ENCODE measurements at places on chromosomes 12 and 14.
A peak's percentile ranks its signal among the peaks of the same experiment; 100 is the strongest.

DNA sequence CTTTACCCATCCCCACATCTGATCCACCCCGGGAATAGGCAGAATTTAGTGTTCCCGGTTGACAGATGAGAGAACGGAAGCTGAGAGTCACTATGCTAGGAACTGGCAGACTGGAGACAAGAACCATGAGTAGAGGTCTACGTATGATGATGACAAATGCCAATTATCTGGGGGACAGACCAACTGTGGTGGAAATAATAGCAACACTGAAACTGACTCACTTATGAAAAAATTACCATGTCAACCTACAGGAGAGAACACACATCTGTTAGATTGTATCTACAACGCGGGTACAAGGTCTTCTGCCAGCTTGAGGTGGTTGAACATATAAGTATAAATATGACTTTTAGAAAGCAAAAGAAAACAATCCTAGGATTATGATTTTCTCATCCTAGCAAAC is 15.4 kb upstream of the SELPLG start:
- DNase-seq: no peak

- DNase-seq: peak; percentile 25
These were observed 17.2 kb upstream of the AKAP5 start for GRCh38 chr14:64447876-64448670.

- DNase-seq: no peak
These were observed 3.1 kb upstream of the FIGNL2 start for GRCh38 chr12:51851413-51852124.

GRCh38 chr12:95365912-95366311 is 108.0 kb upstream of the METAP2 start:
- DNase-seq: no peak

- no peak for DNase-seq
These were observed 172.5 kb upstream of the ARID2 start for GRCh38 chr12:45557016-45557415.

GRCh38 chr12:113095405-113095804 is 38.9 kb downstream of the DTX1 start:
- no peak for DNase-seq

DNA sequence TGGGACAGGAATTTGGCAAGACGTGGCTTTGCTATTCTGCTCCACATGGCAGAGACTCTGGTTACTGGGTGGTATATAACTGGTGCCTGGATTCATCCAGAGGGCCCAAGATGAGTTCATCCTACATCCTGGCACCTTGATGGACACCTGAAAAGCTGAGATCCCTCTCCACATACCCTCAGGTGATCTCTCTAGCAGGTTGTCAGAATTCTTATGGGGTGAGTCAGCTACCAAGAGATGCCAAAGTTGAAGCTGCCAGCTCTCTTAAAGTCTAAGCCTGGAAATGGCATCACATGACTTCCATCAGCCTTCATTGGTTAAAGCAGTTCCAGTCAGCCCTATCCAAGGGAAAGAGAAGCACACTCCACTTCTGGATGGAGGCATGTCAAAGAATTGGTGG is 300.7 kb upstream of the SEL1L start:
- no peak for DNase-seq

DNA sequence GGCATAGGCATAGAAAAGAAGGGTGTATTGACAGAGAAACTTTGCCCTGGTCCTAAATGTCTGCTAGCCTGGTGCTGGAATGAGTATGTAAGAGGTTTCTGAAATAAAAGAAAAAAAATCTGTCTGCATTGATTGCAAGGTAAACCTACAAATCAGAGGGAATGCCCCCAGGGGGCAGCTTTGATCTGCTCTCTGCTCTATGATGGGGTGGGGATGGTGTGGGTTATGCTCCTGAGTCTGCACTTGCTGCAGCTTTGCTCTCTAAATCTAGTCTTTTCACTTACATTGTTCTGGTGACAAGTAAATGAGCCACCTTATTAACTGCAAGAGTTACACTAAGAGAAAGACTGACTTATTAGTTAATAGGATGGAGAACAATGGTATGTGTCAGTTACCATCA is 468.4 kb upstream of the STXBP6 start:
- no peak for DNase-seq

GRCh38 chr12:89414322-89414721 is 62.0 kb upstream of the DUSP6 start:
- DNase-seq: no peak

DNA sequence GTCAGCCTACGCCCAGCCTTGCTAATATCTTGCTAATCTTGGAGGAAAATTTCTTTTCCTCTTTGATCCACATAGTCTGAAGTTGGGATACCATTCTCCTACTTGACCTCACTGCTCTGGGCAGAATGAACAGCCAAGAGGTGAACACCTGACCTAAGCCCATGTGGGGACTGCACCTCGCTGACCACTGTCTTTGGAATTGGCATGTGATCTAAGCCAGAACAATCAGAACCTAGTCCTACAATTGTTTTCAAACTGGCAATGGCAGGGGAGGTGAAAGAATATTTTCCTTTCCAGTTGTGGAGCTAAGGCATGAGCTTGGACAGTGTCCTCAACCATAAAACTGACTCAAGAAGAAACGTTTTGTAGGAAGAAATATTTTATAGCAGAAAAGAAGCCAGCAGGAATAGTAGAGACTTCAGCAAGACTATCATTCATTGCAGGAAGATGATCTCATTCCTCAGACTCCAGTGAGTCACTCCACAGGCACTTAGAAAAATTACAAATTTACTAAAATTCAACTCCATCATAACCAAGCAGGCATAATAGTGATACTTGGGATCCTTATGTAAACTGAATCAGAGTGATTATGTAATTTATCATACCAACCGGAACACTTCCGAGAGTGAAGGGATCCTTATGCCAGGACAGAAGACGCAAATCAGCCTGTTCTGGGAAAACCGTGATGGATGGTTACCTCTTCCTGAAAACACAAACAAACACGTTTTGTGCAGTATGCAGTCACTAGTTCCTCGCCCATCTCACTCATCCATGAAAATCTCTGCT is 14.7 kb downstream of the PTPRO start:
- no peak for DNase-seq

DNA sequence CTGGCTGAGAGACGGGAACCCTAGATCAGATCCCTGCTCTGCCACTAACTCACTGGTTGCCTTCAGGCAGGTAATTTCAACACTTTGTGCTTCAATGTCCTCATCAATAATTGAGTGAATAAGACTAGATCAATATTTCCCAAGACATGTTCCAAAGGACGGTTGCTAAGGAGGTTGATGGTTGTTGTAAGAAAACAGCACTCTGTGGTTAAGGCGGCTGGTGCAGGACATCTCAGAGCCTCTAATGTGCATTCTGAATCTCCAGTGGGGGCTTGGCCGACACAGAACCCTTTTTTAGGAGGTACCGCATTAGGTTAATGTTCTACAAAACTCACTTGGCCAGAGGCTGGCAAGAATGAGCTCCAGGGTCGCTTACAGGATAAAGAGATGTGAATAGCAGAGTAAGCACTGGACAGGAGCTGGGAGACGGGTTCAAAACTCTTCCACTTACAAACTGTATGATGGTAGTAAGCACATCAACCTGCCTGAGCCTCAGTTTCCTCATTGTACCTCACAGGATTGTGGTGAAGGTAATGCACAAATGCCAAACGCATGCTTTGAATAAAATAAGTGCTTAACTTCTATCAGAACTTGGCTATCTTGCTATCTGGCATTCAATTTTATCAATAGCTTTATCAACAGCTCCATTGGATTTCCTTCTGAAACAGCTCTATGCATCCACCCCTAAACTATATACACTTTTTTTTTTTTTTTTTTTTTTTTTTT is 136.9 kb upstream of the PARP11 start:
- no peak for DNase-seq

DNA sequence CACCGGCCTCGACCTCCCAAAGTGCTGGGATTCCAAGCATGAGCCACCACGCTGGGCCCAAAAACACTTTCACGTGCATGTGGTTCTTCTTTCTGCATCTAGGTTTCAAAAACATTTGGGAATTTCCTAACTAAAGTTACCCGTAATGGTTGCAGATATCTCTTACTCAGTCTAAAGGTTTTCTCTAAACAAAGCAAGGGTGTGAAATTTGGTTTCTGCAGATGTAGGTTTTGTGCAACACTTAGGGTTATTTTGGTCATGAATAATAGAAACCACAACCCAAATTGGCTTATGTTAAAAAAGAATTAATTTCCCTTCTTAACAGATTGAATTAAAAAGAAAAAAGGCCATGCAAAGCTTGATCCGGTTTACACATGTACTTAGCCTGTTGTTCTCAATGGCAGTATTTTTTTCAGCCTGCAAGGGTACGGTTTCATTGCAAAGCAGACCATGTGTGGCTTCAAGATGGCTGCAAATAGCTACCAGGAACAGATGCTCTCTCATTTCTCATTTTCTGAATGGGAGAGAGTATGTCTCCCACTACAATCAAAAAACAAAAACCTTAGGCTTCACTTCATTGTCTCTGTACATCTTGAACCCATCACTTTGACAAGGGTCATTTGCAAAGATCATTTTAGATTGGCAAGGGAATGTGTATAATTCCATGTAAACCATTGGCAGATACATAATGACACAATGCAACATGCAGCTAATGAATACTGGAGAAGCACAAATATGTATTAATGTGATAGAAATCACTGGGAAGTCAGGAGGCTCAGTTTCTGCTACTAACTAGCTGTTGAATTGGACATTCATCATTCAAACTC is 491.2 kb upstream of the FLRT2 start:
- no peak for DNase-seq

GRCh38 chr12:88836156-88836555 is 255.9 kb upstream of the KITLG start:
- DNase-seq: no peak

DNA sequence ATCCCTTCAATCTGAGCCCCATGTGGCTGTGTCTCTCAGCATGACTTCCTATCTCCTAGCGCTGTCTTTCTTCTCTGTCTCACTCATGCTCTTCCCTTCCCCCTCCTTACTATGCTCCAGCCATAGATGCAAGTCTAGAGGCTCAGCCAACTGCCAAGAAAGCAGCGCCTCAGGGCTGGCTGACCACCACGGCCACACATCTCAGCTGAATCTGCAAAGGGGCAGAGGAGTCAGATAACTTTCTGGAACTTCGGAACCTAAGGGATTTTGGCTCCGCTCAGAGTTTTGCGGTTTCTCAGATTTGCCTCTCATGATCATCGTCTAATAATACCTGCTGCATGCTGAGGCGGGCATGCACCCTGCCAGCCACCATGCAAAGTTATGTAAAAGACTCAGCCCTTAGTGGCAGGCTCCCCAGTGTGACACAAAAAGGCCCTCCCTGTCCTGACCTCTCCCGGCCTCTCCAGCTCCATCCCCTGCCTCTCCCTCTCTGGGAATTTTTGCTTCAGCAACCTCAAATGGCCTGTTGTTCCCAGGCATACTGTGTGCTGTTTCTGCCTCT is 5.0 kb upstream of the FGF6 start:
- DNase-seq: no peak

GRCh38 chr14:71471634-71472355 is 460.4 kb upstream of the RGS6 start:
- DNase-seq: no peak

- no peak for DNase-seq
These were observed 217 bp upstream of the SMIM10L1 start for GRCh38 chr12:11170810-11171144.

- no peak for DNase-seq
These were observed 219.1 kb downstream of the PHLDA1 start for GRCh38 chr12:75812271-75813018.

DNA sequence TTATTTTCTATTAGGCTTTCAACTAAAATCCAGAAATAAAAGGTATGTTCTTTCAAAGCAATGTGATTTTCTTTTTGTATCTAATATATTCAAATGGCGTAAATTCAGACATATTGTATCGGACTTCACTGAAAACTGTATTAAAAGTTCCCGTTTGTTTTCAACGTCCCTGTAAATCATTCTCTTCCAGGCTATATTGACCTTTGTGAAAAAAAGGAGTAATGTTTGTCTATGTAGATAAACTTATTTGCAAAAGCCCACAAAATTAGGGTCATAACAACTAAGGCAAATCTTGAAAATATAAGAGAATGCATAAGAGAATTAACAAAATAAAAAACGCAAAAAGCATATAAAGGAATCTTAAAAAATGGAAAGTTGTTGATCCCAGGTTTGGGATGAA is 1492.4 kb downstream of the AACS start:
- no peak for DNase-seq

GRCh38 chr14:49396801-49397200 is 189.4 kb downstream of the RPS29 start:
- no peak for DNase-seq

DNA sequence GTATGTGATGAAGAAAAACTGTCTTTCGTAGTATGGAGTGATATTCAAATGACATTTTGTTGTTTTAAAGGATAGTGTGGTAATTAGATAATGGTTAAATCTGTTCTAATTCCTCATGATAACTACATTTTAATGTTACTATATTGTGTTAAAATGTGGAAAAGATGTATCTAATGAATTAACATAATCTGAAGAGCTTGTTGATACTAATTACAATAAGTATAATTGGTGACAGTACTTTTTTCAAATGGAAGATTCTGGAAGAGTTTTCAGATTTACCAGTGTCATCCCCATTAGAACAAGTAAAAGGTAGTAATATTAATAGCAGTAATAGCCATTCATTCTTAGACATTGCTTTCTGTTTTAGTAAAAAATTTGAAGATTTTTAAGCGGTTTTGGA is 37.6 kb downstream of the CAND1 start:
- DNase-seq: no peak
